Heart right ventricle (tissue), 16 donors: ENCODE measurements at places on chromosomes 13 and 19. TPM values are rescaled to one million over a fixed set of nuclear protein-coding genes. Genes with fewer than 3 reads are reported as not detected.

DNA sequence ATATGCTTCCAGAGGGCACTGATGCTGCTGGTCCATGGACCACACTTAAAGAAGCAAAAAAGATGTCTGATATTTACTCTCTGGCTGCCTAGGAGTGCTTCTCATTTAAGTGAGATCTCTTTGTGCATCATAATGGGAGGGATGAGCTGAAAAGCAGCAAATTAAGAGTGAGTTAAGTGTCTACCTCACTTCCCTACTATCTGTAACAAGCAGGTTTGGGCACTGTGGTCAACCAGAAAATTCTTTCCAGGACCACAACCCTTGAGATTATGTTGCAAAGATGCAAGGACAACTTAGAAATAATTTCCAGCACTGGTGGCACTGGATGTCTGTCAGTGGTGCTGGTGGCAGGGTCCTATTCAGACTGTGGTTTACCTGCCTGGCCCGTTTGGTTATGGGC, 52.1 kb upstream of the USPL1 start:
- DNase-seq, result no peak

GRCh38 chr19:43441716-43442115, 23.7 kb downstream of the LYPD3 start:
- no peak for DNase-seq

GRCh38 chr19:2047449-2048103, 3.5 kb downstream of the MKNK2 start:
- peak; percentile 70 for DNase-seq

DNA sequence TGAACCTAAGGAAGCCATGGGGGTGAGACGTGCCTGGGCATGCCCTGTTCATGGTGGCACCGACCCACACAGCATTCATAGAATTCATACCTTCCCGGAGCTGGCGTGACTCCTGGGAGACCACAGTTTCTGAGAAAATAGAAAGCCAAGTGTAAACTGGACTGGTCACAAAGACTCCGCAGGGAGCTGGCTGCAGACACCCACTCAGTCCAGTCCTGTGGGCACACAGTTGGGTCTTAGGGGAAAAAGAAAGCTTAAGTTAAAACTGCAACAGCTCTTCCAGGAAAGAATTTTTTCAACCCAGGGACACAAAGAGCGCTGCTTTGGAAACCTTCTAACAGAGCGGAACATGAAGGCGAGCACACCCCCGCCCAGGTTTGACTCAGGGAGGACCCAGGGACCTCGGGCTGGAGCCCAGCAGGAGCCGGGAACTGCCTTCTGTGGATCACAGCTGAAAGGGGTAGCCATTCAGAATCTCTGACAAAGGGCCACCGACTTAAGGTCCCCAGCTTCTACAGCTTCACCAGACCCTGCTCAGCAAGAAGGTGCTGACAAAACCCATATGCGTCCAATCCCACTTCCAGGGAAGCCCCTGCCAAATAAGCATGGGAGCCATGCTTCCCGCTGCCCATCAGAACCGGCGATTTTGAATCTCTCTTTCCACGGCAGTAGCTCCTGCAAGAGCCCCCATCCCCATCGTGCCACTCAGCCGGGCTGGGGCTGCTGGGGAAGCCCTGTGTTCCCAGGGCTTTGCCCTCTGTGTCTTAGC, 183.7 kb downstream of the COL4A1 start:
- no peak for DNase-seq

- DNase-seq, result no peak
These were observed 6.6 kb upstream of the DDX39A start for GRCh38 chr19:14425696-14426138.

- no peak for DNase-seq
These were observed 230.0 kb downstream of the DCT start for GRCh38 chr13:94249512-94249911.

GRCh38 chr13:49711218-49711863, 20.1 kb upstream of the EBPL start:
- no peak for DNase-seq

- no peak for DNase-seq
These were observed 245.2 kb downstream of the DLEU7 start for GRCh38 chr13:50598338-50598737.

DNA sequence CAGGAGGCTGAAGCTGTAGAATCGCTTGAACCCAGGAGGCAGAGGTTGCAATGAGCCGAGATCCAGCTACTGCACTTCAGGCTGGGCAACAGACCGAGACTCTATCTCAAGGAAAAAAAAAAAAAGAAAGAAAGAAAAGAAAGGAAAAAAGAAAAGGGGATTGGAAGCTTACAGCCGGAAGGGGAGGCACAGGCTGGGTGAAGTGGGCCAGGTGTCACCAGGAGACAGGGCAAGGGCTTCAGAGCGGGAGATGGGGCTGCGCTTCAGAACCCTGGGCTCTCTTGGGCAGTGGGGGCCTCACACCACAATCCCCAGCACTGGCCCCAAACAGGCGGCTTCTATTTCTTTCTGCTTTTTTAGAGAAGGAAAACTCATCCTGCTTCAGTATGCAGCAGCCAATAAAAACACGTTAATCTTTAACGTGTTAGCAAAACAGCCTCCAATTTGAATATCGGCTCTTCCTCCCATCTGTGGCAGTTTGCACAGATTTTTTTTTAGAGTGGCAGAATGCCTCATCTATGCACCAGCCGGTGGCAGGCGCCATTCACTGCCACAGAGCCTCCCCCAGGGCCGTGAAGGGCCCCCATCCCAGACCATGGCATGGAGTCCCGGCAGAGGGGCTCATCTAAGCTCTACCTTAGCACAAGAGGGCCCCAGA, 46.6 kb upstream of the C19orf12 start:
- DNase-seq, result no peak

DNA sequence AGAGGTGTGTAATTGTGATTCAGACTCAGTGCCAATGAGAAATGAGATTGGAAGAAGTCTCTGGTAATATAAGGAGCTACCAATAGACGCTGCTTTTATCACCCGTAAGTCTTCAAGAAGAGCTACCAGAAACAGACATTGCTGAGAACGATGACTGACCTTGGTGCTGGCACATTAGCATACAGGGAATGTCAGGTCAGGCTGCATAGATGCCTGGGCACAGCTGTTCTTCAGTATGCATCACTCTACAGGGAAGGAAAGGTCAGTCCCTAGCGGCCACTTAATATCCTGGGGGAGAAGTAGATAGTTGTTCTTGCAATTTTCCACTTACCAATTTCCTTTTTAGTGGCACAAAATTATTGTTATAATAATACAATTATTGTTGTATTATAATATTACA, 380.4 kb downstream of the PCDH9 start:
- no peak for DNase-seq

DNA sequence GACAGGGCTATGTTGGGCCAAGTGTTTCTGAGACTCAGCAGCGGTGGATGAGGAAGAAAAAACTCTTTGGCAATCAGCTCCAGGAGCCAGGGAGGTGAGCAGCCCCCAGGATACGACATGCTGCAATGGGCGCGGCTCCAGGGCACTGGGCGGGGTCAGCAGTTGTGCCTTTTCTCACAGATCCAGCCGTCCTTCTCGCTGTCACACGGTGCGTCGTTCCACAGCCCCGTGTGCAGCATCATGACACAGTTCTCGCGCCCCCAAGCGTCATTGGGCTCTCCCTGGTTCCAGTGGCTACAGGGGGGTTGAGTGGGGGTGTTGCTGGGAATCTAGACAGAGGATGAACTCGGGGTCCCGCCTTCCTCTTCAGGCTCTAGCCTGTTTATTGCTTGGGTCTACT, 2.7 kb downstream of the CLEC4G start:
- DNase-seq, result no peak

- DNase-seq, result no peak
These were observed 21.7 kb downstream of the RFX2 start for GRCh38 chr19:6088602-6089049.

DNA sequence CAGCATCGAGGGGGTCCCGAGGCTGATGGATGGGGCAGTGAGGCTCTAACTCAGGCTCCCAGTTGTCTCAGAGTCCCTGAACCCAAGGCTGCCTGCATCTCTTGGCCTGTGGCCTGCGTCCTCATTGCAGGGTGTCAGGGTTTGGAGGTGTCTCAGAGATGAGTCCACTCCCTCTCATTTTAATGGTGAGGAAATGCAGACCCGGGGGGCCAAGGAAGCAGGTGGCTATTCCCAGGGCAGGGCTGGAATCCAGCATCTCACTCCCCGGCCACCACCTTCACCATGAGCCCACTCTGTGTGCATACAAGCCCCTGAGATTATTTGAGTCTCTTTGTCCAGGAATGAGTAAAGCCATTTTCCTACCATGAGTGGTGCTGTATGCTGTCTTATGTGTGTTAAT, 21.4 kb downstream of the TEX29 start:
- no peak for DNase-seq

DNA sequence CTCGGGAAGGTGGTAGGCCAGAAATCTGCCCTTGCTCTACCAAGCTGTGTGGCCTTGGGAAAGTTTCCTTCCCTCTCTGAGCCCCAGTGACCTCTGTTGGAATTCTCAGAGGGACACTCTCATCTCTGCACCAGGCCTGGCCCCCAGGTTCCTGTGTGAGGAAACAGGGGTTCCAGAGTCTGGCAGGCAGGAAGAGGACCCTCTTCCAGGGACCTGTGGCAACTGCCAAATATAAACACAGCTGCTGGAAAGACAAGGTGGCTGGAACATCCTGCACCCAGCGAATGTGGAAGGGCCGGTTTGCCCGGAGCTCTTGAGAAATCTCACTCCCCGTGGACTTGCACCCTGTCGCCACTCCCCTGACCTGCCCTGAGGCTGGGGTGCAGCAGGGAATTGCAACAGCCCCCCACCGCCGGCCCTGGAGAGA, 52.8 kb downstream of the GADD45B start:
- DNase-seq, result no peak

DNA sequence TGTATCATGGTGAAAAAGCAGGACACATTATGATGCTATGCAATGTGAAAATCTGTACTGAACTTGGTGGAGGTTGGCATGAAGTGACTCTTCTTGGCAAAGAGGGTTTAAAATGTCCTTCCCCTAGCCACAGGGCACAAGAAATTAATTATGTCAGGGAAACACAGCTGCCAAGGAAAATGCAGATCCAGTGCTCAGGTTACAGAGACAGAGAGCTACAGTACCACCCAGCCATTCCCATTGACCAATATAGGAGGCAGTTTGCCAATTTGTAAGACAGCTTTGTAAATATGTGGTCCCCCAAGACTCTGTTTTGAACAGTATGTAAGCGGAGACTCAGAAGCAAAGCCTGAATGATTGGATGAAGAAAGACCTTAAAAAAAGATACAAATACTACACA, 69.4 kb upstream of the KLF12 start:
- no peak for DNase-seq

Gene FSD1
- not detected for total RNA-seq

Gene KLF1
- not detected for total RNA-seq

Gene PSG1
- not detected for total RNA-seq

Gene RGCC
- 53.1 TPM for total RNA-seq

Gene NUDT19
- total RNA-seq, result 18.6 TPM

Gene PRX
- 3.8 TPM for total RNA-seq

Gene CCDC122
- 10.4 TPM for total RNA-seq

Gene ZNF121
- 15.8 TPM for total RNA-seq

Gene MISP3
- total RNA-seq, result 6.1 TPM
